Cerebellar nuclear complex (tissue), 1 donor: ENCODE measurements at places on chromosomes 4 and X.

GRCh38 chrX:103398421-103398864 lies 22.1 kb downstream of the BEX3 start:
- DNase-seq: no peak

DNA sequence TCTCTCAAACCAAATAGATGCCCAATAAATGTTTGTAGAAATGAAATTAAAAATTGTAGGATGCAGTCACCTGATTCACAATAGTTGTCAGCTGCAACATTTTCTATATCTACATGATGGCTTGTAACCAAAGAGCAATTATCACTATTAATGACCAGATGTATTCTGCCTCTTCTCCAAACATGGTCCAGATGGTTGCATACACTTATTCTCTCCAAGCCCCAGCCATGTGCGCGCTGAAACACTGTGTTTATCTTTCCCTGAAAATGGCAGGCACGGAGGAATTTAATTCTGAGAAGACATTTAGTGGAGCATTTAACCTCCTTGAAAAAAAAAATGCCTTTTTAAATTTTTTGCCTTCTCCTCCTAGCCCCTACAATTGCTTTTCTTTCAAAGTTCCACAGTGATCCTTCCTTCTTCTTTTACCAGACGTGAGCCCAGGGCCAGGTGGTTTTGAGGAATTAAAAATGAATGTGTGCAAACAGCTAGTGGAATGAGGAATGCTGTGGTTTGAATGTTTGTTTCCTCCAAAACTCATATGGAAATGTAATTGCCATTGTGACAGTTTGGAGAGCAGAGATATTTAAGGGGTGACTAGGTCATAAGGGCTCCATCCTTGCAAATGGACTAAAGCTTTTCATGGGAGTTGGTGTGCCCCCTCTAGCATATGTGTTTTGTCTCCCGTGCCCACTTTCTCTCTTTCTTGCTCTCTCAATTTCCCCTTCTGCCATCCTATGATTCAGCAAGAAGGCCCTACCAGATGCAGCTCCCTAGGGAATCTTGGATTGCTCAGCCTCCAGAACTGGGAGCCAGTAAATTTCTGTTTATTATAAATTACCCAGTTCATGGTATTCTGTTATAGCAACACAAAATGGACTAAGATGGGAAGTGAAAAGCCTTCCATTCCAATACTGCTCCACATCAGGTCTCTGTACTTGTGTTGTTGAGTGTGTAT lies 136.0 kb downstream of the GABRB1 start:
- no peak for DNase-seq

DNA sequence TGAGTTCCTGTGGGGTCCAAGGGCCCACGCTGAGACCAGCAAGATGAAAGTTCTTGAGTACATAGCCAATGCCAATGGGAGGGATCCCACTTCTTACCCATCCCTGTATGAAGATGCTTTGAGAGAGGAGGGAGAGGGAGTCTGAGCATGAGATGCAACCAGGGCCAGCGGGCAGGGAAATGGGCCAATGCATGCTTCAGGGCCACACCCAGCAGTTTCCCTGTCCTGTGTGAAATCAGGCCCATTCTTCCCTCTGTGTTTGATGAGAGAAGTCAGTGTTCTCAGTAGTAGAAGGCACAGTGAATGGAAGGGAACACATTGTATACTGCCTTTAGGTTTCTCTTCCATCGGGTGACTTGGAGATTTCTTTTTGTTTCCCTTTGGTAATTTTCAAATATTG lies 4.8 kb downstream of the MAGEA11 start:
- DNase-seq: no peak

- no peak for DNase-seq
These were observed 78.9 kb downstream of the PSAPL1 start for GRCh38 chr4:7355795-7356194.

GRCh38 chr4:155407480-155407879 lies 30.7 kb upstream of the MAP9 start:
- no peak for DNase-seq

DNA sequence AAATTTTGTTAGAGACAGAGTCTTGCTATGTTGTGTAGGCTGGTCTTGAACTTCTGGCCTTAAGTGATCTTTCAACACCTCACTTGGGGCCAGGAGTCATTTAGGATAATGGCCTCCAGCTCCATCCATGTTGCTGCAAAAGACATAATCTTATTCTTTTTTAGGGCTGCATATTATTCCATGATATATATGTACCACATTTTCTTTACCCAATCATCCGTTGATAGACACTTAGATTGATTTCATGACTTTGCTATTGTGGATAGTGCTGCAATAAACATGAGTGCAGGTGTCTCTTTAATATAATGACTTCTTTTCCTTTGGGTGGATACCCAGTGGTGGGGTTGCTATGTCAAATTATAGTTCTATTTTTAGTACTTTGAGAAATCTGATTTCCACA lies 140.9 kb upstream of the LCORL start:
- DNase-seq: no peak

- no peak for DNase-seq
These were observed 576.2 kb upstream of the CT83 start for GRCh38 chrX:117038918-117039440.

GRCh38 chr4:106914223-106914622 lies 121.9 kb downstream of the DKK2 start:
- no peak for DNase-seq

DNA sequence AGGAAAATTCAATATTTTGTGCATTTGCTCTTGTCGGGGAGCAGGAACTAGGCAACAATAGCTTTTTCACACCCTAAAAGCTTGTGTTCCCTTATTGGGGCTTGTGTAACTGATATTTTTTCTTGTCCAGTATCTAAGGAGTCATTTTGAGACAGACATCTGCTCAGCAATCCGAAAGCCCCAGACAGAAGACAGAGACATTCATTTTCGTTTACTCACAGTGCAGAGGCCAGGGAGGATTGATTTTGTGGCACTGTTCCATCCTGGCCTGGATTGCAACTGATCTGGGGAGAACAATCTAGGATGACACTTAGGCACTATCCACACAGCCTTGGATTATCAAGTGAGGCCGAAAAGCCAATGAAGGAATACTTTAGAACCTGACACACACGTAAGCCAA lies 27.4 kb upstream of the PLAC1 start:
- DNase-seq: no peak

DNA sequence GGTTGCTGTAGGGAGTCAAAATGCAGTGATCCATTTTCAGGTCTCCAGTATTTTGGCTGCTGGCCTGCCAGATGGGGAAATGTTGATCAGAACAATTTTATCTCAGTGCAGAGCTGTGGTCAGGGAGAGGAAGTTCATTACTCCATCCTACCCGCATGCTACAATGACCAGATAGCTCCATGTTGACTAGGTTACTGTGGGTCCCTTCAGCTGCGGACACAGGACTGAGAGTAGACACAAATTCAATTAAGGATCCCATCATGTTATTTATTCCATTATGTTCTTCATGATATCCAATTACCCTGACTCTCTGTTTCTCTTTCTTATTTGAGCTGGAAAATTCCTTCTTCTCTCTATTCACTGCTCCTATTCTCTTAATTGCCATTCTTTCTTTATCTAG lies 16.3 kb downstream of the SYNPO2 start:
- DNase-seq: no peak

GRCh38 chr4:5796976-5797375 lies 86.0 kb downstream of the EVC start:
- no peak for DNase-seq

GRCh38 chr4:101512416-101512815 lies 165.1 kb upstream of the PPP3CA start:
- DNase-seq: no peak

- no peak for DNase-seq
These were observed 60.3 kb upstream of the RXFP1 start for GRCh38 chr4:158461336-158461735.

- DNase-seq: no peak
These were observed 25.1 kb downstream of the TAB3 start for GRCh38 chrX:30863974-30864373.

GRCh38 chr4:142406499-142406835 lies 439.6 kb downstream of the INPP4B start:
- no peak for DNase-seq

DNA sequence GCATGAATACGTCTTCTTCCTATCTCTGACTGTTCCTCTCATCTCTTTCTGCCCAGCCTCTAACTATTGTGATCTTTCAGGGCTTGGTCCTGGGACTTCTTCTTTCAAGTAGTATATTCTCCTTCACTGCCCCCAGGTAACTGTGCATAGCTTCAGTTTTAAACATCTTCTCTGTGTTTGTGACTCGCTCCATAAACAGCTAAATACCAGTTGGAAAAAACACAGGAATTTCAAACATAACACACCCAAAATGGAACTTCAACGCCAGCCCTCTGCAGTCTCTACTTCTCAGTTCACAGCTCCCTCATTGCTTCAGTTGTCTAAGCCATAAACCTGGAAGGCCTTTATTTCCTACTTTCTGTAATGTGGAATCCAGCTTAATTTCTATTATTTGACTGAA lies 16.6 kb downstream of the TRIML2 start:
- no peak for DNase-seq

- DNase-seq: no peak
These were observed 44.5 kb downstream of the MGST2 start for GRCh38 chr4:139710073-139710472.

- DNase-seq: no peak
These were observed 40.4 kb upstream of the LAS1L start for GRCh38 chrX:65575022-65575421.

DNA sequence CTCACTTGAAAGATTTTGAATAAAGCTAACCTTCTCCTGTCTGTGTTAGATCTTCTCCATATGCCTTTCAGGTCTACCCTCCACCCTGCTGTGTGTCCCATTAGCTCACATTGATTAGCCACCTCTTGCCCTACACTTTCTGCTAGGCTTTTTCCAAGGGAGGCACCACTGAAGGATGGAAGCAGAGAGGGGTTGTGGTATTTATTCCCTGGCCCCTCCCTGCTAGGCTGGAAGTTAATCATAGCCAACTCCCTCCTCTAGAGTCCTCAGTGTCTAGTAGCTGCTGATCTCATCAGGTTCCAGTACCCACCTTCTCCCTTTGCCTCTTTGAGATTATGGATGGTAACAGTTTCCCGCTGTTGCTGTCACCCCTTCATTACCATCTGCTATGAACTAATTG lies 8.9 kb upstream of the SMIM43 start:
- DNase-seq: no peak

DNA sequence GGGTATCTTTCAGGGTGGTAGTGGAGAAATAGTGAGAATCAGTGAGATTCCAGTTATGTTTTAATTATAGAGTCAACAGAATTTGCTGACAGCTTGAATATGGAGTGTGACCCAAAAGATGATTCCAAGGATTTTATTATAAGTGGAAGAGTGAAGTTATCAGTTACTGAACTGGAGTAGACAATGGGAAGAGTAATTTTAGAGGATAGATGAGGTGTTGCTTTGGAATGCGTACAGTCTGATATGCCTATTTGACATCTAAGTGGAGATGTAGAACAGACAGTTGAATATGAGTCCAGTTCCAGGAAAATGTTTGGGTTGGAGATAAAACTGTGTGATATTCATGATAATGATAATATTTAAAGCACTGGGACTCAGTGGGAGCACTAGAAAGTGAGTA lies 174.2 kb downstream of the MAPK10 start:
- DNase-seq: no peak

GRCh38 chrX:1086444-1087409 lies 125.7 kb downstream of the CRLF2 start:
- no peak for DNase-seq

GRCh38 chr4:55560096-55560495 lies 13.4 kb upstream of the CLOCK start:
- no peak for DNase-seq

DNA sequence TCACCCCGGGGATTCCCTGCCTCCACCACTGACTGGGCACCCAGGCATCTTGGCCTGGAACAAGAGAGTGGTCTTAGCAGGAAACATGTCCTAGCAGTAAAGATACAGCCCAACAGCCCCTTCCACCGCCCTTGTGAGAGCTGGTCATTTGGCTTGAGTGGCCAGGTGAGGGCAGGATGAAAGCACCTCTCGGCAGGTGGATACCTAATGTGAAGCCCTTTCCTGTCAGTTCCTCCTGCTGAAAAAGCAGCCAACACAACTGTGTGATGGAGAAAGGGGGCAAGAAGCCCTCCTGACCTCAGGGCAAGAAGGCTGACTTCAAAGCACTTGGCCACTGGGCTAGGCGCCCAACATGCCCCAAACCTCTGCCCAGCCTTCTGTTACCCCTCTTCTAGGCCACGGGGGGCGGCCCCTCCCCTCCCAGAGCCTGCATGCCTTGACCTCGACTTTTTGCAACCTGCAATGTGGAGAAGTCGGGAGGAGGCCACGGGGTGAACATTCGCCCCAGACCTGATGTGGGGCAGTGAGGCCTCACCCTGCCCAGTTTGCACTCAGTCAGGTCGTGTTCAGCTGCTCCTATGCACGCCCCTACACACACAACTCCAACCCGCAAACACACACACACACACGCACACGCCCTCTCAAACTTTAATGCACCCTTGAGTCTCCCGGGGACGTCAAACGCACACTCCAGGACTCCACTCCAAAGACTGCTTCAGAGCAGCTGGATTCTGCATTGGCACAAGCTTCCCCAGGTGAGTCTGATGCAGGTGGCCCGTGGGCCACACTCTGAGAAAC lies 1.1 kb downstream of the LGI2 start:
- no peak for DNase-seq

DNA sequence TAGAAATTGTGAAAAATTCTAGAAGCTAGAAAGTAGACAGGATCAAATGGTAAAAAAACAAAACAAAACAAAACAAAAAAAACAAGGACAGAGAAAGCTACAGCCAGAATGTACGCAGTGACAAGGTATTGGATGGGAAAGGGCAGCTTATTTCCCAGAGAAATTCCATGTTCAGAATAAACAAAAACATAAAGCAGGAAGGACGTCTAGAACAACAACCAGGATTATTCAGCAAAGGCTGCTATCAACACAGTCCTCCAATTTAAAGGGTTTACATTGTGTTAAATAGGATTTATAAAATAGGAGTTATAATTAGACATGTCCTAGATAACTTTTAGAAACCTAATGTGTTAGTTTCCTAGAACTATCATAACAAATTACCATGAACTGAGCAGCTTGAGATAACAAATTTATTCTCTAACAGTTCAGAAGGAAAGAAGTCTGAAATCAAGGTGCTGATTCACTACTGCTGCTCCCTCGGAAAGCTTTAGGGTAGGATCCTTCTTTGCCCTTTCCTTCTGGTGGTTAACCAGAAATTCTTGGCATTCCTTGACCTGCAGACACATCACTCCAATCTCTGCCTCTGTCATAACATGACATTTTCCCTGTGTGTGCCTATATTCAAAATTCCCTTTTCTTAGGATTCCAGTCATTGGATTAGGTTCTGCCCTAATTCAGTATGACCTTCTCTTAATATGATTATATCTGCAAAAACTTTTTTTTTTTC lies 175.6 kb downstream of the SNCA start:
- DNase-seq: no peak

DNA sequence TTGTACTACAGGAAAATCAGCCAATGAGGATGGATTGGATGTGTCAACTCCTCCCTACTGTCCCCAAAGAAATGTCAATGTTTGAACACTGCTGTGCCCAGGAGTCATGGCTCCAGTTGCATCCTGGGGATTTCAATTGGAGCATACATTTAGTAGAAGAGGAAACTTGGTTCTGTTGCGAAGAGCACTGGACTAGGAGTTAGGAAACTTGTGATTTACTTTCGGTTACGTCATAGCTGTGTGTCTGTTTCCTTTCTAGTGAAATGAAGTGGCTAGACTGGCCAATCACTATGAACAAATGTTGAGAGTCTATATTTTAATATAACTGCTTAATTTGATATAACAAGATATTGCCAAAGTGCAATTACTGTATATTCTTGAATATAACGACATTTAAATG lies 35.2 kb downstream of the ARL9 start:
- DNase-seq: no peak

- DNase-seq: no peak
These were observed 128.4 kb downstream of the PPP3CA start for GRCh38 chr4:101218894-101219293.

- DNase-seq: no peak
These were observed 8.3 kb downstream of the RPS4X start for GRCh38 chrX:72268597-72269365.
